ENCODE measurements at places on chromosomes 12 and 14.
A peak's percentile ranks its signal among the peaks of the same experiment; 100 is the strongest.

GRCh38 chr12:77800501-77800900 lies 30.2 kb upstream of the NAV3 start:
- no peak overlapping the region for H3K4me3 ChIP-seq
- no peaks in the 10 kb centered on the region for H3K27me3 ChIP-seq
- H3K4me1 ChIP-seq, result no peaks in the 10 kb centered on the region

DNA sequence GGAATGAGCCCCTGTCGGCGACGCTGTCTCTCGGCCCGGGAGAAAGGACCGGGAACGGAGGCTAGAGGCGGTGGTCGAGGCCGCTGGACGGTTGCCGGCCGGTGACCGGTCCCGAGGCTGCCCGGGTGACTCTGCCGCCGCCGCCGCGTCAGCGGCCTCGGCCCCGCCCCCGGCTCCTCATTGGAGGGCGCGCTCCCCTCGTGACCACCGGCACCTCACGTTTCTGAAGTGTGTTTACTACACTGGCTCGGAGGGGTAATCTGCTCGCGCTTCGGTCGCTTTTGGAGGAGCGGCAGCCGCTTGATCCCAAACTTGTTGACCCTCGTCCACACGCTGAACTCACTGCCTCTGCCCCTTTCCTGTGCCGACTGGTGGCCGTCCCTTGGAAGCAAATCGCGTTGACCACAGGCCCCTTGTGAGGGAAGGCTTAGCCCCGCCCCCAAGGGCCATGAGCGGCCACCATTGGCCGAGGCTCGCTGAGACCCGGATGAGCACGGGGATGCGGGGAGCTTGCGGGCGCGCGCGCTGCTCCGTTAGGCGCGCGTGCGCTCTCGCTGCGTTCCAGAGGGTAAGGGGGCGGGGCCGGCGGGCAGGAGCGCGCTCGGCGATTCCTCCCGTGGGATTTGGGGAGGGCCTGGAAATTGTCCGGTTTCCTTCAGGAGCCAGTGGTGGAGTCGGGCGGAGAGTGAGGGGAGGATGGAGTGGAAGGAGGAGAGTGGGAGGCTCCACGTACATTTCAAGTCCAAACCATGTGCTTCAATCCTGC lies at the start of gene CRY1:
Gene CRY1, minus strand, starts transcription at position 133 of the 766 bp plus-strand sequence. CDS start 588 bp downstream, outside the sequence.
- H3K4me3 ChIP-seq, result no peak within 1 kb of the TSS
- DNase-seq, result peak; percentile 88
- H3K4me1 ChIP-seq, result peaks cover 18% of the 10 kb centered on the region
- H3K27ac ChIP-seq, result no peak within 1 kb of the TSS
- peaks cover 8% of the 10 kb centered on the region for H3K36me3 ChIP-seq

GRCh38 chr14:20655851-20656250 lies 14.4 kb upstream of the OR6S1 start:
- H3K4me1 ChIP-seq, result peaks cover 32% of the 10 kb centered on the region
- H3K27ac ChIP-seq, result no peak overlapping the region
- peaks cover 9% of the 10 kb centered on the region for H3K36me3 ChIP-seq
- H3K27me3 ChIP-seq, result peaks cover 88% of the 10 kb centered on the region
- H3K4me3 ChIP-seq, result no peak overlapping the region

DNA sequence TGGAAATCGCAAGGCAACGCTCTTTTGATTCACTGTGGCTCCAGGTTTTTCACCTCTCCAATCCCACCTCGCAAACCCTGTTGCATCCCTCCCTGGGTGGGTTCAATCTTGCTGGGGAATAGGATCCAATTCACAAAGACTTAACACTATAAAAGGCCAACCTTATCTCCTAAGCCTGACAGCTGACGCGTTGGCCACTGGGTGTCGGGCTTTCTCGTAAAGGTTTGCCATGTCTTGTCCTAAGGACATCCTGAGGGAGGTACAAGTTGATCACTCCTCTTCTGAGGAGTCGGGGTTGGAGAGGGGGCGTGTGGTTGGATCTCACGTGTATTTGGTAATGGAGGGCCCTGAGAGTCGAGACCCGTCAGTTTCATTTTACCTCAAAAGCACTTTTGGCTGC lies 112.6 kb upstream of the FZD10 start:
- H3K36me3 ChIP-seq, result no peaks in the 10 kb centered on the region
- H3K4me3 ChIP-seq, result no peak overlapping the region
- no peak for DNase-seq
- H3K4me1 ChIP-seq, result no peaks in the 10 kb centered on the region
- peaks cover 37% of the 10 kb centered on the region for H3K27me3 ChIP-seq

DNA sequence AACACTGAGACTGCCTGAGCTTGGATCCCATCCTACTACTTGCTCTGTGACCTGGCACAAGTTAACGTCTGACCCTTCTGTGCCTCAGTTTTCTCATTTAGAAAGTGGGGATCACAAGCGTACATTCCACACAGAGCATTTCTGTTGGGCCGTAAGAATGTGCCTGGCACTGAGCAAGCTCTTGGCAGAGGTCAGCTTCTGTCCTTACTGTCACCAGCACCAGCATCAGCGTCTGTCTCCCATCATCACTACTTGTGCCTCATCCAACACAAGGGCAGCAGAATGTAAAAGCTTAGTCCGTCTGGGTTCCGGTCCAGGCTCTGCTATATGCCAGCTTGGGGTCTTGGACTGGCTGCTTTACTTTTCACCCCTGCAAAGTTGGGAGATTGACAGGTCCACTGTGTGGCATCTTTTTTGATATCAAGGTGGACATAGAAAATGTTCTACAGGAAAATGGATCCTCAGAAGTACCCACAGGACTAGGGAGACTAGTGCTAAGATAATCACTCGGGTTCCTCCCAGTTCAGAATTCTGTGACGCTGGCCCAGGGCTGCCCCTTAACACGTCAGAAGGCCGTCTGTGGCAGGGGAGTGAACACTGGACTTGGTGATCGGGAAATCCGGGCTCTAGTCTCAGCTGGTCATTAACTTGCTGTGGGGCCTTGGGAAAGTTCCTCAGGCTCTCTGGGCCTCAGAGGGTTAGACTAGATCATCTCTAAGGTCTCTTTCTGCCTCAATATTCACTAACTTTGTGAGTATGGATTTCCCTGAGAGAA lies 65.9 kb downstream of the CACNA1C start:
- no peak overlapping the region for H3K4me3 ChIP-seq
- peaks cover 18% of the 10 kb centered on the region for H3K27me3 ChIP-seq
- DNase-seq, result no peak
- H3K27ac ChIP-seq, result no peak overlapping the region

GRCh38 chr14:49972131-49972671 lies 79.3 kb downstream of the ARF6 start:
- peak overlapping the region; percentile 75 for H3K4me3 ChIP-seq
- DNase-seq, result no peak
- H3K27ac ChIP-seq, result peak overlapping the region; percentile 97

GRCh38 chr12:122963941-122964265 lies 2.4 kb downstream of the ABCB9 start:
- H3K4me1 ChIP-seq, result no peaks in the 10 kb centered on the region
- H3K27ac ChIP-seq, result no peak overlapping the region
- no peaks in the 10 kb centered on the region for H3K27me3 ChIP-seq
- H3K4me3 ChIP-seq, result no peak overlapping the region
- no peak for DNase-seq
- H3K36me3 ChIP-seq, result no peaks in the 10 kb centered on the region

- H3K27me3 ChIP-seq, result no peaks in the 10 kb centered on the region
- no peak for DNase-seq
- H3K4me1 ChIP-seq, result no peaks in the 10 kb centered on the region
- H3K4me3 ChIP-seq, result no peak overlapping the region
Observed at GRCh38 chr12:53171725-53172329, 8.7 kb upstream of the ZNF740 start.

DNA sequence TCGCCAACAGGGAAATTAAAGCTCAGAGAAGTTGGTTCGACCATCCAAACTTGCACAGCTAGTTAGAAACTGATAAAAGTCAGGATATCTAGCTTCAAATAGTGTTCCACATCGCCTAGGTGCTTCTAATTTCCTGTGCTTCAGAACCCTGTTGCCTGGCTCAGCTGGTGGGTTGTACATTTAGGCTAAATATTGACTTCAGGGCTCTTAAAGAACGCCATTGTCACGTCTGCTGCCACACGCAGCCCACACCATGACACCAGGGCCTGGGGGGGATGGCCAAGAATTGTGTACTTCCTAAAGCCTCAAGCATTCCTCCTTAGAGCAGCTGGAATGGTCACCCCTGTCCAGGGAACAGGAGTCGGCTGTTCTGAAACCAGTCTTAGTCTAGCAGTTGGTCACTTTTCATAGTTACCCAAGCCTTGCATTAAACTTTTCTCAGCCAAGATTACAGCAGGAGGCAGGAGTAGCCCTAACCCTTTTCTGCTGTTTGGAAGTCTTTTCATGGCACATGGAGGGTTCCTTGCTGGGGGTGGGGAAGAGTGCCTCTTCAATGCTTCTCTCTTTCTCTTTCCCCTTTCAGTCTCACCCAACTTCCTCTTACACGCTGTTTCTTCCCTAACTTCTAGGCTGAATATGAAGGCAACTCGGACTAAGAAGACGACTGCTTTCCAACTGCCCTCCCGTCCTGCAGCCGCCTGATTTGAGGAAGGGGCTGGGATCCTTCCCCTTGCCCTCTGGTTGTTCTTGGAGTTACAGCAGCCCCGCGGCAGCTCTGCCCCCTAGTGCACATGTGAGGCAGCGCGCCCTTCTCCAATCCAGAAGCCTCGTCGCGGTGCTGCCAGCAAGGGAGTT lies 17.1 kb downstream of the FOS start:
- H3K27me3 ChIP-seq, result no peaks in the 10 kb centered on the region
- peaks cover 15% of the 10 kb centered on the region for H3K36me3 ChIP-seq
- H3K4me3 ChIP-seq, result peak overlapping the region; percentile 82
- DNase-seq, result peak; percentile 69
- H3K27ac ChIP-seq, result peak overlapping the region; percentile 96
- peaks cover 13% of the 10 kb centered on the region for H3K4me1 ChIP-seq

- H3K27me3 ChIP-seq, result no peaks in the 10 kb centered on the region
- no peak for DNase-seq
- H3K4me3 ChIP-seq, result no peak overlapping the region
- H3K27ac ChIP-seq, result peak overlapping the region; percentile 75
- peaks cover 28% of the 10 kb centered on the region for H3K4me1 ChIP-seq
- peaks cover 2% of the 10 kb centered on the region for H3K36me3 ChIP-seq
Observed at GRCh38 chr14:68409387-68409786, 383.5 kb downstream of the ZFP36L1 start.

DNA sequence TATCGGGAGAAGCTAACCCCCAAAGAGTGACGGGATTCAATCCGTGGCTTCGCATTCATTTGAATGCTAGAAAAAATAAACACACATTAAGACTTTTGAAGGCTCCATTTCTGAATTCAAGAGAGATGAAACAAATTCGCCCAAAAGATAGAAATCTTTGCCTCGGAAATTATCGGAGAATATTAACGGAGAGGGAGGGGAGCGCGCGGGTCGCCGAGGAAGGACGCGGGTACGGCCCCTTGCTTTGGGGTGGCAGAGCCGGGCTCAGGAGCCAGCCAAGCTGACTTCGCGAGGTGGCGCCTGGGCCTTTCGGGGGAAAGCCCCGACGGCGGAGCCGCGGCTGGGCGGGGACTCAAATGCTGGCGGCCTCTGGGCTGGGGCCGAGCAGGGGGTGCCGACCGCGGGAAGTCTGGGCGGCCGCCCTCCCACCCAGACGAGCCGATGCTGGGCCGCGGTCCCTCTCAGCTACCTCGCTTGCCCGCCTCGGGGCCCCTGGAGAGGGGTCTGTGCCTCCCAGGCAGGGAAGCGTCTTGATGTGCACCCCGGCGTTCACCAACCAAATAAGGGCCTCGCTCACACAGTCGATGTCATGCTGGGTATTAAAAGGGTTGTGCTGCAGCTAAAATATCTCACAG lies 14.7 kb downstream of the NKX2-1 start:
- H3K27me3 ChIP-seq, result peaks cover 84% of the 10 kb centered on the region
- peaks cover 5% of the 10 kb centered on the region for H3K4me1 ChIP-seq
- no peak overlapping the region for H3K27ac ChIP-seq
- H3K4me3 ChIP-seq, result peak overlapping the region; percentile 31
- DNase-seq, result no peak
- H3K36me3 ChIP-seq, result no peaks in the 10 kb centered on the region

DNA sequence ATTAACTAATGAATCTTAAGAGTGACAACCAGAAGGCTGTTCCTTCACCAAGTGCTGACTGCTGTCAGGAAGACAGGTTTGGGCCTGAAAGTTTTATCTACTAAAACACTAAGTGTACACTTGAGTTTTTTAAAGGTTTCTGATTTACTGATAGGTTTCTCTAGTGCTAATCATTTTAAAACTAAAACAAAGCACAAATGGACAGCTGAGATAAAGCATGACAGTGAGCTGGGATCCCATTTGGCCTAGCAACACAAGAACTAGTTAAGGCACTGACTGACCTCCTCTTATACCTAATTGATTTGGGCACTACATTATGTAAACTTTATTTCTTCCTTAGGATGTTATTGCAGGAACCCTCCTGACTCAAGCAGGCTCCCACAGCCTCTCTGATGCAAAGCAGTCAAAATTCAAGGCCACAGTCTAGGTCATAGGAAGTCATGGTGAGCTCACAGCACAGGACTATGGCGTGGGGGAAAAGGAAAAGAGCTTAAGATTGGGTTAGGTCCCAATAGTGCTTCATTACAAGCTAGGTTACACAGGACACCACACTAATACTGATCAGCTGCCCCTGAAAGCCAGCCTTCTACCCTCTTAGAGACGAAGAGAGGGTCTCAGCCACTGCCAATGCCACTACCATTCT lies 3.5 kb downstream of the STXBP6 start:
- no peak for DNase-seq
- H3K4me1 ChIP-seq, result peaks cover 7% of the 10 kb centered on the region
- H3K4me3 ChIP-seq, result no peak overlapping the region

GRCh38 chr12:40168868-40169267 lies 55.9 kb upstream of the LRRK2 start:
- DNase-seq, result no peak
- H3K27me3 ChIP-seq, result no peaks in the 10 kb centered on the region
- no peak overlapping the region for H3K27ac ChIP-seq
- no peaks in the 10 kb centered on the region for H3K4me1 ChIP-seq
- H3K4me3 ChIP-seq, result no peak overlapping the region

DNA sequence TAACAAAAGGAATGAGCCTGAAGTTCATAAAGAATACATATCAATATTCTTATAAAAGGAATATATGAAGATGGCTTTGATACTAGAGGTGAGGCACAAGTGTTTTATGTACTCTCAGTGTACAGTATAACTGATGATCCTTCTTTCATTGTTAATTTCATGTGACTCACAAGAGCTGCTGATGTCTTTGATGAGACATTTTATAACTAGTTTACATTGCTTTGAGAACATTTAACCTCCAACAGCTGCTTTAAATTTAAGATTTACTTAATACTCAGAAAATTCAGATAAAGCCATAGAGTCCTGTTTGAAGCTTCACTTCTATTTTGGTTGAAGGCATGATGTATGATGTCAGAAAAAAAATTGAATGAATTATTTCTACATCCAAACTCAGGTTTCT lies 59.8 kb downstream of the WASHC4 start:
- peak overlapping the region; percentile 25 for H3K27ac ChIP-seq
- no peak overlapping the region for H3K4me3 ChIP-seq
- no peaks in the 10 kb centered on the region for H3K27me3 ChIP-seq
- DNase-seq, result no peak
- peaks cover 37% of the 10 kb centered on the region for H3K36me3 ChIP-seq
- H3K4me1 ChIP-seq, result peaks cover 3% of the 10 kb centered on the region

- DNase-seq, result no peak
- no peak overlapping the region for H3K27ac ChIP-seq
- H3K27me3 ChIP-seq, result no peaks in the 10 kb centered on the region
Observed at GRCh38 chr12:51962737-51963136, 11.2 kb downstream of the ACVR1B start.

GRCh38 chr12:49882851-49883464 lies 20.7 kb downstream of the FAIM2 start:
- no peaks in the 10 kb centered on the region for H3K4me1 ChIP-seq
- peaks cover 1% of the 10 kb centered on the region for H3K36me3 ChIP-seq
- DNase-seq, result no peak
- peaks cover 42% of the 10 kb centered on the region for H3K27me3 ChIP-seq
